ENCODE measurements at places on chromosomes 5 and 9.

- DNase-seq, result no peak
Measured at GRCh38 chr9:81879501-81879916, 48.7 kb upstream of the SPATA31D4 start.

DNA sequence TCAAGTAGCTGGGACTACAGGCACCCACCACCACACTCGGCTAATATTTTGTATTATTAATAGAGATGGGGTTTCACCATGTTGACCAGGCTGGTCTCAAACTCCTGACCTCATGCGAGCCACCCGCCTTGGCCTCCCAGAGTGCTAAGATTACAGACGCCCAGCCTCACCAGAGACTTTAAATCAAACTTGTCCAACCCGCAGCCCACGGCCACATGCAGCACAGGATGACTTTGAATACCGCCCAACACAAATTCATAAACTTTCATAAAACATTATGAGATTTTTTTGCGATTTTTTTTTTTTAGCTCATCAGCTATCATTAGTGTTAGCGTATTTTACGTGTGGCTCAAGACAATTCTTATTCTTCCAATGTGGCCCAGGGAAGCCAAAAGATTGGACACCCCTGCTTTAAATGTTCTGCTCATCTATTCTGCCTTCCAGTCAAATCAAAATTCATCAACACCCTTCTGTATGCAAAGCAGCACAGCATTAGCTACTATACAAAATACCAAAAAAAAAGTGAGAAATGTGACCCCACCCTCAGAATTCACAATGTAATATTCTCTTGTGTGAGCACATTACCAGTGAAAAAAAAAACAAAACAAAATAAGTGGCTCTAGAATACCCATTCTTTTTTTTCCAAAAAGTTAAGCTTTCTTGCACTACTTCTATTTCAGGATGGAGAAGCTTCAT lies 42.7 kb upstream of the CDC42SE2 start:
- no peak for DNase-seq

GRCh38 chr5:98318386-98318785 lies 455.1 kb upstream of the RGMB start:
- DNase-seq, result no peak

DNA sequence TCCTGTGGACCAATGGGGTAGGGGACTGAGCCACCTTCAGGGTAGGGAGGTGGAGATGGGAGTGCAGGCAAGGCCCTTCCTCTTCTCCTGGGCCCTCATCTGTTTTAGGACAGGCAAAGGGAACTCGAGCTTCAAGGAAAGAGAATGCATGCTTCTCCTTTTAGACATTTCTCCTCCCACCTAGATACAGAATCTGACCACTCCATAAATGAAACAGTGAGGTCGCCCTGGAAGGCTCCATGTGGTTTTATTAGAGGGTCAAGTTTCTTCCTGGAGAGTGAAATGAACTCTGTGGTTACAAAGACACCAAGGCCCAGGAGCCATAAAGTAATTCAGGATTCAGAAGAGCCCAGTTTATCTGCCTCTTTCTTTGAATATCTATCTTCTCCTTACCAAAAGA lies 14.9 kb downstream of the LHFPL2 start:
- no peak for DNase-seq

DNA sequence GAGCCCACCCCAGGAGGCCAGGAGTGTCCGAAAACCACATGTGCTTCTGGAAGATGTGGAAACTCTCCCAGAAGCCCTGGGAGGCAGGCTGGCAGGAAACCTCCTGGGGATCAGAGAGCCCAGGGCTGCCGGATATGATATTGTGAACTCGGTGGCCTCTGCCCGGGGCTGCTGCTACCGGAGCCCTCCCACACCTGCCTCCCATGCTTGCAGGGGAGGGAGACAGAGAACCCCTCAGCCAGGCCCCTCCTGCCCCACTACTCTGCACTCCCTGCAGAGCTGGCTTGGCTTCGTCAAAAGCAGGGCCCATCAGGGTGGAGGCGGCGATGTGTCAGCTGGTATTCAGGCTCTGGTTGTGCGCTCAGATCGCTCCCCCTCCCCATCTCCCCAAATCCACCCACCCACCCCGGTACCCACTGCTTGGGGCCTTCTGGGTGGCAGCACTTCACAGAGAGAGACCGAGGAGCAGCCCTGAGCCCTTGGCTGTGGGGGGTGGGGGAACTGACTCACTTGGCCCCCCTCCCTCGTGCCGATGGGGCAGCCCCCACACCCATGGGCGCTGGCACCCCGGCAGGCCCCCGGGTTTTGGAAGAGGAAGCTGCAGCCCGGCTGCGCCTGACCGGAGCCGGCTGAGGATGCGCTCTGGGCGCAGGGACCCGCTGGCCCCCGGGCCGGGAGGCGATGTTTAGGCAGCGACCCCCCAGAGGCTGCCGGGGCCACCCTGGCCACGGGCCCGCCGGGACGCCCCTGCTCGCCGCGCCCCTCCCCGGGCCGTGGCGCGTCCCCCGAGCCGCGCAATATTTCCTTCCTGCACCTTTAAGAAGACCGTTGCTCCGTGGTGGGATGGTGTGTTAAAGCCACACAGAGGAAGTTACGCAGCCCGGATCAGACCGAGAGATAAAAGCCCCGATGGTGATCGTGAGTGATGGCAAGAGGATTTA lies 786 bp upstream of the NTNG2 start:
- peak; percentile 34 for DNase-seq

GRCh38 chr5:111667128-111667736 lies 89.8 kb downstream of the NREP start:
- no peak for DNase-seq

- no peak for DNase-seq
Measured at GRCh38 chr9:21974722-21975409, 19.3 kb downstream of the CDKN2A start.

GRCh38 chr5:167217097-167217743 lies 1074.2 kb upstream of the WWC1 start:
- DNase-seq, result no peak

DNA sequence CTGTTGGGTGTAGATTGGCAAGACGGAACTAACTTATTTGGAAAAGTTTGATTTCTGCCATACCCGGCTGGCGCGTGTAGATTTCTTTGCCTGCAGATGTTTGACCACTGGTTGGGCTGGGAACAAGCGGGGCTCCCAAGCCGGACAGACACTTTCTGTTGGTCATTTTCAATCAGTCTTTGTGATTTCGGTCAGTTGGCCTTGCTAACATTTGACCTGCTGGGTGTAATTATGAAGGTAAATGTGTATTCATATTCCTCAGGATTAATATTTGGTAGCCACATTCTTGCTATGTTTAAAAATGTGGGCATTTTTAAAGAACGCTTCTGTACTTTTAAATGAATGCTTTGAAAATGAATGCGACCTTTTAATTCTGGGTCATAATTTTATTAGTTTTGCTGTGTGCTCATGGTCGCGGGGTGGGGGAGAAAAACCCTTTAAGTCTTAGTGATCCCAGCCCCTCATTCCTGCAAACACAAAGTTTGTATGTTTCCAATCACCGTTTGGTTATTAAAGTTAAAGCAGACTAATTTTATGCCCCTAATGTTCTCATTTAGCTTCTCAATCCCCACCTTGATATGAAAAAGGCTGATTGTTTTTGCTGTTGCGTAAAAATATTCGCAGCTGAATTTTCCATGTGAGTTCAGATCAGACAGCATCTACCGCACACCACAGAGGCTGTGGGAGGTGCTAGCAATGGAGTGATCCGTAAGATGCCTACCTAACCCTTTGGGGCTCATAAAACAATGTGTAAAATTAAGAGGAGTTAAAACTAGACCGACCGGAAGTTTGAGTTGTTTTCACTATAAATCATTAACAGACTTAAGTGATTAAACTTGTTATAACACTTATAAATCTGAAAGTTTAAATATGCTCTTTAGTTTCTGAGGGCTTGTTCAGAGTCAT lies 1.5 kb downstream of the RASGRF2 start:
- no peak for DNase-seq

- DNase-seq, result no peak
Measured at GRCh38 chr9:81562231-81563019, 126.9 kb downstream of the TLE1 start.

Measured in stimulated activated CD8-positive, alpha-beta memory T cell treated with anti-CD3 and anti-CD28 coated beads, Interleukin-4, amount 100 ng/mL, for 1 hour (primary cell).